ENCODE measurements at places on chromosomes 1 and 21. TPM values are rescaled to one million over a fixed set of nuclear protein-coding genes. Genes with fewer than 3 reads are reported as not detected.

- peaks cover 12% of the 10 kb centered on the region for H3K4me1 ChIP-seq
- H3K27me3 ChIP-seq = peaks cover 9% of the 10 kb centered on the region
- H3K27ac ChIP-seq = peak overlapping the region; percentile 93
- H3K36me3 ChIP-seq = no peaks in the 10 kb centered on the region
- DNase-seq = peak; percentile 36
Measured at GRCh38 chr1:20248971-20249612, 41.6 kb upstream of the VWA5B1 start.

The ACKR1 gene
- total RNA-seq = not detected

- H3K27ac ChIP-seq = peak overlapping the region; percentile 88
- H3K36me3 ChIP-seq = no peaks in the 10 kb centered on the region
- H3K4me1 ChIP-seq = peaks cover 18% of the 10 kb centered on the region
- peaks cover 1% of the 10 kb centered on the region for H3K27me3 ChIP-seq
- DNase-seq = peak; percentile 53
Measured at GRCh38 chr1:10932088-10932487, 80.4 kb upstream of the TARDBP start.

DNA sequence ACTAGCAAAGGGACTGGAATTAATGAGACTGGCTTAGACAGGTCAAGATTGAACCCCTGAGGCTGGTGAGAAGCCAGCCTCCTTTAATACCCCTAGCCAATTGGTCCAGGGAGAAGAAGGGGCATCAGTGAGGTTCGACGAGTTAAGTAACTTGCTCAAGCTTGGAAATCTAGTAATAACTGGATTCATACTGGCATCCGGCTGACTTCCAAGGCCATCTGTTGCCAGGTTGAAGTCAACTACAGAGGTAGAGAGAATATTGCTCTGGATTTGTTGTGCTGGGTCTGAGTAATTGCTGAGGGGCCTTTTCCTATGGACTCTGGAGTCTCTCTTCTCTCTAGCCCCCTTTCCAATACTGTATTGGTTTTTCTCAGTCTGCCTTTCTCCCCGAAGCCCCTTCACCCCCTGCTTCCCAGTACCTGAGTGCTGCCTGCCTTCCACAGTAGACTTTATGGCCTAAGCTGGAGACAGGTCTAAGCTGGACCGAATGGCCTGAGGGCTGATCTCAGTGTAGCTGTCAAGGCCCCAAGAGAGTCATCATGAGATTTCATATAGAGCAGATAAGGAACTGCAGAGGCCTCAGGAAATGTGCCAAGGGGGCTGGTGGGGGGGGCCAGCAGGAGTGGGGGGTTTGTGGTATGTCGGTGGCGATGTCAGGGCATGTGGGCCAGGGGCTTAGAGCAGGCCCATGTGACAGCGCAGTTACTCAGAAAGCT is 42.4 kb upstream of the IL19 start:
- DNase-seq = no peak
- H3K27me3 ChIP-seq = no peaks in the 10 kb centered on the region
- no peaks in the 10 kb centered on the region for H3K36me3 ChIP-seq

GRCh38 chr1:231534703-231535159 is 6.3 kb downstream of the TSNAX start:
- no peak for DNase-seq
- peaks cover 62% of the 10 kb centered on the region for H3K4me1 ChIP-seq
- no peak overlapping the region for H3K27ac ChIP-seq
- H3K27me3 ChIP-seq = no peaks in the 10 kb centered on the region
- H3K36me3 ChIP-seq = peaks cover 31% of the 10 kb centered on the region
- peak overlapping the region; percentile 1 for H3K4me3 ChIP-seq

GRCh38 chr1:183956559-183957188 is 80.9 kb downstream of the COLGALT2 start:
- peaks cover 18% of the 10 kb centered on the region for H3K4me1 ChIP-seq
- H3K36me3 ChIP-seq = no peaks in the 10 kb centered on the region
- H3K27me3 ChIP-seq = no peaks in the 10 kb centered on the region
- DNase-seq = peak; percentile 61
- no peak overlapping the region for H3K27ac ChIP-seq

DNA sequence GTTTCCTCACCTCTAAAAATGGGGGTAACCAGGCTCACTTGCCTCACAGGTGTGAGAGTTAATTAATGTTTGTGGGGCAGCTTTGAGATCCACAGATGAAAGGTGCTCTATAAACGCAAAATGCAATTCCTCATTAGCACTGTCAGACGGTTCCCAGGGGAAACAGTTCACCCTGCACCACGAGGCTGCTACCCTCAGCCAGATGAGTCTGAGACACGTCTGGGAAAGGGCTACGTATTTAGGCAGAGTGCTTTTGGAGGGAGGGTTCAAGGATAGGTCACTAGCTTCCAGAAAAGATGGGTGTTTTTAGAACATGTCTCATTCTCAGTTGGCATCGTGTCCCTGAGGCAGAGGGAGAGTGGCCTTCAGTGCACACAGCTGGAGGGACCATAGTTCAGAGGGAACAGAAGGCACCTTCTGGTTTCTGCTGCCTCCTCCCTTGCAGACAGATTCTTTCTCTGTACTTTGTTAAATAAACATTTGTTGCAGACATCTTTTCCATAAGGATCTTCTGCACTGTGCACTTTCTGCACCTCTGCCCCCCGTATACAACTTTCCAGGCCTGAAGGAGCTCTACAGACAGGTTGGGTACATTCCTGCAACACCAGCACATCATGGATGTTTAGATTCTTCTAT is 139.9 kb downstream of the CLIC6 start:
- H3K4me3 ChIP-seq = peak overlapping the region; percentile 16
- no peak for DNase-seq
- no peaks in the 10 kb centered on the region for H3K27me3 ChIP-seq
- peaks cover 87% of the 10 kb centered on the region for H3K4me1 ChIP-seq

DNA sequence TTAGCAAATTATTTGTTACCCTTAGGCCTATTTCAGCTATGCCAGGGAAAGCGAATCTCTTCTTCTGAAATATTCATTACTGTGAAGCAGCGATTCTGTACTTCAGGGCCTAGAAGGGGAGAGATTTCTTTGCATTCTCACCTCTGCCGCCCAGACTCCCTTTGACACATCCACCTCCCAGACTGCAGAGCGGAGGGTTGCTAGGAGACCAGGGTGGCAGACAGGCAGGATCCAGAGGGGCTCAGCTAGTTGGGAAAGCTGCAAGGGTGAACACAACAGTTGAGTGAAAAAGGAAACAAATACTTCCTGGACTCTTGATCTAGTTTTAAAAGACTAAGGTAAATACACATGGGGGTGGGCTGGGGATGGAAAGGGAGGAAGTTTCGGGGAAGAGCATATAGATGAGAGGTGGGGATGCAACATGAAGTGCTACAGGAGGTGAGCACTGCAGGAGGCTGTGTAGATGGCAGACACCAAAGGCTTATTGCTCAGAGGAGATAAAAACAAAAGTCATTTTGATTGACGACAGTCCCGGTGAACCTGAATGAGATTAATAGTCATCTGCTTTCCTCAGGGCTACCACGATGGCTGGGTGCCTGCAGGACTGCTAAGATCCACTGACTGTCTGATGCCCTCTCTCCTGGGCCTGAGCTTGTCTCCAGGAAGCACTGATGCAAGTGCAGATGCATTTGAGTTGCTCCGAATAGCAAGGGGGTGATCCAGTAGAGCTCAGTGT is 26.4 kb upstream of the RAB3GAP2 start:
- no peak overlapping the region for H3K27ac ChIP-seq
- no peak overlapping the region for H3K4me3 ChIP-seq
- H3K4me1 ChIP-seq = no peaks in the 10 kb centered on the region
- H3K27me3 ChIP-seq = peaks cover 22% of the 10 kb centered on the region
- DNase-seq = no peak
- no peaks in the 10 kb centered on the region for H3K36me3 ChIP-seq

DNA sequence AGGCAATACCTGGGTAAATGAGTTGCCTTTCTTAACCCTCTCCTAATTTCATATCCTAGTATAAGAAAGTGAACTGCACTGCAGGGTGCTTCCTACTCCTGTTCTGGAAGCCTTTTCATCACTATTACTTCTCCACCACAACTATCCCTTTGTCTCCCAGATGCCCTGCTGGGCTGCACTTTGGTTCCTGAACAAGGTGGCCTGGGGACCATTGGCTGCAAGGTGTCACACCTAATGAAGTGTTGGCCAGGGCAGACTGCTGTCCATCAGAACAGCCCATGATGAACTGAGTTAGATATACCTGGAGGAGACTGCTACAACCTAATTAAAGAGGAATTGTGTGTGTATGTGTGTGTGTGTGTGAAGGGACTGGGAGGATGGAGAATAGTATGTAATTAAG is 1.9 kb upstream of the KLHDC8A start:
- no peak overlapping the region for H3K4me3 ChIP-seq
- no peaks in the 10 kb centered on the region for H3K36me3 ChIP-seq
- H3K4me1 ChIP-seq = no peaks in the 10 kb centered on the region
- no peak for DNase-seq
- no peak overlapping the region for H3K27ac ChIP-seq

GRCh38 chr21:42236014-42236413 is 17.1 kb downstream of the ABCG1 start:
- H3K36me3 ChIP-seq = no peaks in the 10 kb centered on the region
- H3K4me3 ChIP-seq = peak overlapping the region; percentile 77
- peak overlapping the region; percentile 65 for H3K27ac ChIP-seq
- no peak for DNase-seq
- H3K4me1 ChIP-seq = peaks cover 37% of the 10 kb centered on the region
- no peaks in the 10 kb centered on the region for H3K27me3 ChIP-seq

The INAVA gene
- total RNA-seq = not detected

The CYP4A11 gene
- total RNA-seq = not detected

The GBP6 gene
- 0.19 TPM for total RNA-seq

The AK5 gene
- 35.9 TPM for total RNA-seq

GRCh38 chr1:202268032-202268431 is 73.7 kb downstream of the UBE2T start:
- H3K27me3 ChIP-seq = peaks cover 33% of the 10 kb centered on the region
- no peak overlapping the region for H3K27ac ChIP-seq
- peaks cover 2% of the 10 kb centered on the region for H3K4me1 ChIP-seq
- DNase-seq = no peak
- H3K36me3 ChIP-seq = no peaks in the 10 kb centered on the region

DNA sequence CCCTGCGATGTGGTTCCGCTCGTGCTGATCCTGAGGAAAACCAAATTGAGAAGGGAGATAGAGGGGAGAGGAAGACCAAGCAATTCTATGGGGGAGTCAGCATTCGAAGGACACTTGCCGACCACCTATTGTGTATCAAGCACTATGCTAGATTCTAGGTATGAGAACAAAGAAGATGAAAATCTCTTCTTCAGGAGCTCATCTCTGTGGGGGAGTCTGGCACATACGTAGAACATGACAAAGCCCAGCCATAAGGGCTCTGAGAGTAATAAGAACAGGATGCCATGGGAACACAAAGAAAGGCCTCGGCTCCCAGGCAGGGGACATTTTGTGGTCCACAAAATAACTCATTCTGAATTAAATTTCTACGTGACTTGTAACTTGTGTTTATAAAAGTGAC is 83.7 kb downstream of the WLS start:
- DNase-seq = no peak
- H3K27ac ChIP-seq = no peak overlapping the region
- H3K4me1 ChIP-seq = no peaks in the 10 kb centered on the region
- no peak overlapping the region for H3K4me3 ChIP-seq

GRCh38 chr21:15285556-15285955 is 220.8 kb upstream of the NRIP1 start:
- no peaks in the 10 kb centered on the region for H3K36me3 ChIP-seq
- H3K4me3 ChIP-seq = no peak overlapping the region
- H3K27ac ChIP-seq = no peak overlapping the region

The RNF186 gene
- total RNA-seq = not detected

GRCh38 chr1:99084562-99084961 is 79.9 kb upstream of the PLPPR5 start:
- no peak for DNase-seq
- H3K4me1 ChIP-seq = no peaks in the 10 kb centered on the region
- H3K27me3 ChIP-seq = no peaks in the 10 kb centered on the region

The OR2L2 gene
- 0.42 TPM for total RNA-seq

- no peak for DNase-seq
- H3K27me3 ChIP-seq = no peaks in the 10 kb centered on the region
- H3K27ac ChIP-seq = no peak overlapping the region
- no peak overlapping the region for H3K4me3 ChIP-seq
- H3K36me3 ChIP-seq = no peaks in the 10 kb centered on the region
- peaks cover 13% of the 10 kb centered on the region for H3K4me1 ChIP-seq
Measured at GRCh38 chr1:40081871-40082270, 15.2 kb downstream of the PPT1 start.

GRCh38 chr1:13828454-13829151 is 128.6 kb downstream of the PRDM2 start:
- no peak overlapping the region for H3K4me3 ChIP-seq
- peaks cover 12% of the 10 kb centered on the region for H3K27me3 ChIP-seq
- no peak overlapping the region for H3K27ac ChIP-seq
- H3K36me3 ChIP-seq = no peaks in the 10 kb centered on the region
- DNase-seq = no peak
- H3K4me1 ChIP-seq = peaks cover 3% of the 10 kb centered on the region

DNA sequence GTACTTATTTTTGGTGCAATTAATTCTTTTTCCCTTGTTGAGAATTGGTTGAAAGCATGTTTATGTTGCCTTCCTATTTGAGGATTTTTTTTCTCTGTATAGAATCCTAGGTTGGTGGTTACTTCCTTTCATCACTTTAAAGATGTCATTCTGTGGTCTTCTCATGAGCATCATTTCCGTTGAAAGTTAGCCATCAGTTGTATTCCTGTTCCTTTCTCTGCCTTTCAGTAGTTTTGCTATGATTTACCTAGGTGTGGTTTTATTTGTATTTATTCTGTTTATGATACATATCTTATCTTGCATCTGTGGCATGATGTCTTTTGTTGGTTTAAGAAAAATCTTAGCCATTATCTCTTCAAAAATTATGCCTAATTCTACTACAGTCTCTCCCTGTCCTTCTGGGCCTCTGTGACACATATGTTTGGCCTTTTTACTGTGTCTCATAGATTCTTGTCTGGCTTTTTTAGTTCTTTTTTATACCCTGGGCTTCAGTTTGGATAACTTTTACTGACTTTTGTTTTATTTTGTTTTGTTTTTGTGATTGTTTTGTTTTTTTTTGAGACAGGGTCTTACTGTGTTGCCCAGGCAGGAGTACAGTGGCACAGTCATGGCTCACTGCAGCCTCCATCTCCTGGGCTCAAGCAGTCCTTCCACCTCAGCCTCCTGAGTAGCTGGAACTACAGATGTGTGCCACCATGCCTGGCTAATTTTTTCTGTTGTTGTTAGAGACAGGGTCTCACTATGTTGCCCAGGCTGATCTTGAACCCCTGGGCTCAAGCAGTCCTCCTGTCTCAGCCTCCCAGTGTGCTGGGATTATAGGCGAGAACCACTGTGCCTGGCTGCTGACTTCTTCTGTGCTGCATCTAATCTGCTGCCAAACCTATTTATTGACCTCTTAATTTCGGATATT is 24.1 kb downstream of the PTGFRN start:
- H3K4me1 ChIP-seq = peaks cover 14% of the 10 kb centered on the region
- H3K4me3 ChIP-seq = peak overlapping the region; percentile 24
- peak overlapping the region; percentile 63 for H3K27ac ChIP-seq
- no peaks in the 10 kb centered on the region for H3K27me3 ChIP-seq
- DNase-seq = no peak

GRCh38 chr1:228838717-228839500 is 103.6 kb downstream of the RHOU start:
- H3K27ac ChIP-seq = no peak overlapping the region
- DNase-seq = no peak
- H3K4me3 ChIP-seq = no peak overlapping the region
- H3K4me1 ChIP-seq = no peaks in the 10 kb centered on the region

Data from naive thymus-derived CD8-positive, alpha-beta T cell (primary cell).